BJ (cell line): ENCODE measurements at places on chromosomes 3 and 15.

GRCh38 chr3:98691897-98692296 is 71.2 kb upstream of the ST3GAL6 start:
- DNase-seq = no peak

- no peak for DNase-seq
Observed at GRCh38 chr3:127238602-127239001, 45.7 kb downstream of the PRR23E start.

DNA sequence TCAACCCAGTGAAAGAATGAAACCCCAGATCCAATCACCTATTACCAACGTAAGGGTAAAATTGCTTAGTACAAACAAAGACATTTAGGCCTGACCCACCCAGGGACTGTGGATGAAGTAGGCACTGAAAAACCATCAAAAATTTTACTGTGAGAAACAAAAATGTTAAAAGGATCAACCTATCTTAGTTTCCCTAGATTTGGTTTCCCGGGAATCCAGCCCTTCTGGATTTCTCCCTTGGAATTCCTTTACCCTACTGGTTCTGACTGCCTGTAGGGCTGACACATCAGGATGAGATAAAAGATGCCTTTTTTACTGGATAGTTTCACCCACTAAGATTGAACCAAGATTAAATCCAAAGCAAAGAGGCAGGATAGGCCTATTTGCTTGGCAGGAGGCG is 102.7 kb downstream of the SCAPER start:
- no peak for DNase-seq

GRCh38 chr3:197468866-197469382 is 86.8 kb downstream of the BDH1 start:
- DNase-seq = no peak

DNA sequence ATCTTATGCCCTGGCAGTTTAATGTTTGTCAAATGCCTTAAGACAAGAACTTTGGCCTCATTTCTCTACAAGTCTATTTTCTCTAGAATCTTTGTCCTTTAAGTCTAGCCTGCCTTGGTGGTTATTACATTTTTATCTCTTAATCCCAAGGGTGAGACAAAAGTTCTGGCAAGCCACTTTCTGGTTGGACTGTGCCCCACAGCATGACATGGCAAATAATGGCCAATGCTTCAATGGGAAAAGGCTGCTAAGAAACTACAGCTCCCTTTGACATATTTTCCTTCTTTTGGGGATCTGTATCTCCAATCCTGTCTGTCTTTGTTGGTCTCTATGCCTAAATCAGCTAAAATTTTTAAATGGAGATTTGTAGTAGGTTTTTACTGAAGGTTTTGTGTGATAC is 181.6 kb upstream of the MBNL1 start:
- no peak for DNase-seq

DNA sequence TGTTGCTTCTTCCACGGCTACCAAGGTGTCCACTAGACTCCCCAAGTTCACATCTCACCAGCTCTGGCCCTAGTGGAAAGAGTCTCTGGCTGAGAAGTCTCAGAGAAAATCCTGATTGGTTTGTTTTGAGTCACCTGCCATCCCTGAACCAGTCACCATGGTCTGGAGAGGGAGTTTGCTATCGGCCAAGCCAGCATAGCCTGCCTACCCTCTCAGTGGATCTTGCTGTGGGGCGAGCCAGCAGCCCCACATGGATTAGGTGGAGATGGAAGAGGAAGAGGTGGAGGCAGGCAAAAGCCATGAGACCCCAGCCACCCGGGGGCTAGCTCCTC is 48.1 kb upstream of the FLNB start:
- no peak for DNase-seq

DNA sequence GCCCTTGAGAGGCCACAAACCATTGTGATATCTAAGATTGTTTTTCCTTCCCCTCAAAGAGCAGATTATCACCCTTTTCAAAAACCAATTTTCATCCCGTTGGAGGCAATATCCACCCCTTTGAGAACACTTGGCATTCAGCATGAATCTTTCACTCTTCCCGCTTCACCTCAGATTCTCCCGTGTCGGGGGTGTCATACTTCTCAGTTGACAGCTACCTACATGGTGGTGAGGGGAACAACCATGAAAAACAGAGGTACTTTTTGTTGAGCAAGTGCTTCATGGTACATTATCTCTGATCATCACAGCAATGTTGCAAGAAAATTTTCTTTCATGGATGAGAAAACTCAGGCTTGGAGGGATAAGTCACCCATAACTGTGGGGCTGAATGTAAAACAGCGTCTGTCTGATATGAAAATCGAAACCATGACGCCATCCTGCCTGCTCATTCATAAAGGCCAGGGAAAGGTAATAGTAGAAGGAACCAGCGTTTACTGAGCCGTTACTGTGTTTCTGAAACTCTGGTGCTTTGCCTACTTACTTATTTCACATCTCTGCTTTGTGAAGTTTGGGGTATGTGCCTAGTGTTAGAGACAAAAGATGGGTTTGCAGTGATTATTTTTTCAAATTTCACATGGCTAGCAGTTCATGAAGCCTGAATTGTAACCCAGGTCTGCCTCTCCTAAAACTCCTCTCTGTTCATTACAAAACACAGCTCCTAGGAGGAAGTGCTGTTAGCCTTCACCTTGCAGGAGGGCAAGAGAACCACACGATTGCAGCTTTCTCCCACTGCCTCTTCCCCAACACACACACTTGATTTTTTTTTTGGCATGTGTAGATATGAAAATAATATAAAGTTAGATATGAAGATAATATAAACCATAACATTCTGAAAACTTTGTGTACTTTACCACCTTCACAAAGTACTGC is 35.4 kb downstream of the SV2B start:
- DNase-seq = no peak

DNA sequence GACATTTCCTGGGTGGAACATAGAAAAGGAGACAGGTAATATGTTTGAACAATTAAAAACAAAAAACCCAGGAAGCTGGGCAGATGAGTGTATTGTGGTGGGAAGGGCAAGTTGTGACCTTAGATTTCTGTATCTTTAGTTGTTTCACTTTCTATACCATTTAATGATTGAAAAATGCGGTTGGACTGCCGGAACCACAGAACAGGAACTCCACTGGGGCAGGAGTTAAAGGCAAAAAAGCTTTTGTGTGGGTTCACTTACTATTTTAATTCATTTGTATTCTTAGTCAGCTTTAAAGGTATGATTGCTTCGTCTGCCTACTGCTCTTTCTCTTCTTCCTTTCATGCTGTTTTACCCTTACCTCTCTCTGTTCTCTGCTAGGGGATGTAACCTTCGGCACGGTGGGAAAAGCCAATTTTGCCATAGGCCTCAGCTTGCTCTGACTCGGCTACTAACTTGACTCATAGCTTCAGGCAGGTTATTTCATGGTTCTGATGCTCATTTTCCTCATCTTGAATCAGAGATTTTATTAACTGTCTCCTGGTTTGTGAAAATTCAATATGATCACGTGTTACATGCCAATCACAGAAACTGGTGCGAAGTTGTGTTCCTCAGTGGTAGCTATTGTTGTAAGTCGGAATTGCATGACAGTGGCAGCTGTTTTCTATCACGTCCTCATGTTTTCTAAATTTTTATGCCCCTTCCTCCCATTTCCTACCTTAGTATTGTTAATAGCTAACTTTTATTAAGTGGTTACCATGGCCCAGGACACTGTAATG is 1.6 kb upstream of the MCTP2 start:
- no peak for DNase-seq

DNA sequence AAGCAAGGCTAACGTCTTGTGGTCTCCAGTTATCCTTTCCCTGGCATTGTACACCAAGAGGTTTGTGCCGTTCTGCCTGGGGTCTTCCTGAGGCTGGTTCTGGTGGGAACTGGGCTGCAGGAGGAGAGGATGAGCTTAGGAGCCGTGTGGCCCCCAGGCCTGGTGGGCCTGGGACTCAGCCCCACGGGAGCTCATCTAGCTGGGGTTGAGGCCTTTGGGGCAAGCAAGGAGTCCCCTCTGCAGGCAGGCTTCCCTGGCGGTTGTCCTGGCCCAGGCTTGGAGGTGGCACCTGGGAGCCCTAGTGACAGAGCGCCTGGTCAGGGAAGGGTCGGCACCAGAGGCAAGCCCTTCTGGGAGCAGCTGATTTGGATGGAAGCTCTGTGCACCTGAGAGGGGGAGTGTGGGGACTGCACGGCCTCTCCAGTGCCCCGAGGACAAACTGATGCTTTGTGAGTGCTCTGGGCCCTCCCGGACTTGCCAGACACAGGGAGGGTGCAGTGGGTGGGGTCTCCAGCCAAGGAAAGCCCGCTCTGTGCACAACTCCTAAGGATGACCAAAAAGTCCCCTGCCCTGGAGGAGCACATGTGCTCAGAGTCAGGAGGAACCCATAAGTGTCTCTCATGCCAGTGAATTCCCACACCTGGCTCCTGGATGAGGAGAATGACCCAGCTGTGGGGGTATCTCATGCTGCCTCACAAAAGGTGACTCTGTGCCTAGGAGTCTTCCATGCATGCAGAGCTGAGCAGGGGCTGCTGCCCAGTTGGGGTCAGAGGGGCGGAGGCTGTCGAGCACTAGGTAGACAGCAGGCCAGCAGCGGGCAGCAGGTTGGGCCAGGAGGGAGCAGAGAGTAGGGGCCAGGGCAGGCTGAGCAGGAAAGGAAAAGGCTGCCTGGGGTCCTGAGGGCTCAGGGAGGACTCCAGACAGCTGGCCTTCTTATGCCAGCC is 2.7 kb downstream of the PAK6 start:
- DNase-seq = no peak

DNA sequence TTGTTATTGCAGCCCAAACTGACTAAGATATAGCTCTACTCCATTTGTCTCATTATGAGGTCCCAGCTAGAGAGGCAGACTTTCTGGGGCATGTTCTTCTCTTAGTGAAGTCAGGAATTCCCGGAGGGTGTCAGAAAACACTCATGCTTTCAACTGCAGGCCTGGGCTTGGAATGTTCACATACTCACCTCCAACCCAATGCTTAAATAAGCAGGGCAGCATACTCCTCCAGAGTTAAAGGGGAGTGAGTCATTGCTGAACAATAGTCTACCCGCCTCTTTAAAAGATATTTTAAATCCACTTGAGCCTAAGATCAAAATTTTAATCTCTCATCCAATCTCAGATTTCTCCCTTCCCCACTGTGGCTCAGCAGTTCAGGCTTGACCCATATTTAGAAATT is 167.8 kb upstream of the DPH6 start:
- no peak for DNase-seq

GRCh38 chr3:108036984-108037741 is 53.7 kb downstream of the CD47 start:
- peak; percentile 27 for DNase-seq

DNA sequence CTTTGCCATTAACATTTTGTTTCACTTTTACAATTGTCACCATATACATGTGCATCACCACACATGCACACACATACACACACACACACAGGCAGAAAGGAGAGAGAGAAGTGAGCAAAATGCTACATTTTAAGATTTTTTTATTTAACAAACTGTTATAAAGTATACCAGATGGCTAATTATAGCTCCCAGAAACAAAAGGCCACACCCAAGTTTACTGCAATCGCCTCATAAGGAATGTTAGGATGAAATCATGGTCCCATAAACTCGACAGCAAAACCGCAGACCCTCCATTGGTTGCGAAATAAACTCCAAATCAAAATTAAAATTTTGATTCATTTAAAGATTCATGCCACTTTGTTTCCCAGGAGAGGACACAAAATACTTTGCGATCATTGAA is 16.1 kb upstream of the C15orf61 start:
- peak; percentile 63 for DNase-seq

DNA sequence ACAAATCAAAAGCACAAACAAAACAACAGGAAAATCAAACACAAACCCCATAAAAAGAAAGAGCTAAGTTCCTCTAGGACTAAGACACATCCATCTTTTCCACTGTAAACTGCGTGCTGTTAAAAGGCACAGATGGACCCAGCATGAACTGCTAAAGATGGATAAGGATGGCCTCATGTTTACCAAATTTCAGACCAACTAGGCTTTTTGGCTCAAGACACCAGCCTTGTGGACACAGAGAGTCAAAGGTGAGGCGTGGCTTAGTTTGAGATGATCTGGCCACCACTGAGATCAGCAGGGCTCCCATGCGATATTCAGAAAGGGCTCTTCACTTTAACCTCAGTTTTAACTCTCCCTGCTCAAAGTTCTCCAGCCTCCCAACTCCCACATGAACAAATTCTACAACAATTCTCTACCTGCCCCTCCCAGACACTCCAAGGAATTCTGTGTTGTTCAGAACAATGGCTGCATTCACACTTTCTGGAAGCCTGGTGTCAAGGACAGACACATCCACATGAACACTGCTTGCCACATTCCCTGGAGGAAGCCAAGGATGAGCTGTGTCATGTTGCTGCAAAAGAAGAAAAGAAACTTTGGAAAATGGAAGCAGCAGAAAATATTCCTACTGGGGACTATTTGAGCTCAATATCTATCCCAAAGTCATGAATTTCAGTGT is 198.4 kb upstream of the LRRN1 start:
- no peak for DNase-seq

DNA sequence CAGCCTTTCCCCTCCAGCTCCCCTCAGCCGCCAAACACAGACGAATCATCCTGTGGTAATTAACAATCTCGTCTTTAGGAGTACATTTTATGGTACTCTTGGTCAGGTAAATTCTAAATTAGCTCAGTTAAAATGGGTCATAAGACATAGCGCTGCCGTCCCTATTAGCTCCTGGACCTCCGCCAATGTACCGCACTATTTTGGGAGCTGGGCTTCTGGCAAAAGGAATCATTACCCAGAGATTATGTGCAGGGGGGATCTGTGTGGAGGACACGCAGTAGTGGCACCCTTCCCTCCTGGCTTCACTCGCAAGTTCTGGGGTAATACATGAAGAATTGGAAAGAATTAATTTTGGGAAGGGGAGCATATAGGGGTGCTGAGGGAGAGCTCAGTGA is 68.6 kb upstream of the ONECUT1 start:
- no peak for DNase-seq

GRCh38 chr3:112670824-112671223 is 29.9 kb upstream of the CCDC80 start:
- DNase-seq = no peak

DNA sequence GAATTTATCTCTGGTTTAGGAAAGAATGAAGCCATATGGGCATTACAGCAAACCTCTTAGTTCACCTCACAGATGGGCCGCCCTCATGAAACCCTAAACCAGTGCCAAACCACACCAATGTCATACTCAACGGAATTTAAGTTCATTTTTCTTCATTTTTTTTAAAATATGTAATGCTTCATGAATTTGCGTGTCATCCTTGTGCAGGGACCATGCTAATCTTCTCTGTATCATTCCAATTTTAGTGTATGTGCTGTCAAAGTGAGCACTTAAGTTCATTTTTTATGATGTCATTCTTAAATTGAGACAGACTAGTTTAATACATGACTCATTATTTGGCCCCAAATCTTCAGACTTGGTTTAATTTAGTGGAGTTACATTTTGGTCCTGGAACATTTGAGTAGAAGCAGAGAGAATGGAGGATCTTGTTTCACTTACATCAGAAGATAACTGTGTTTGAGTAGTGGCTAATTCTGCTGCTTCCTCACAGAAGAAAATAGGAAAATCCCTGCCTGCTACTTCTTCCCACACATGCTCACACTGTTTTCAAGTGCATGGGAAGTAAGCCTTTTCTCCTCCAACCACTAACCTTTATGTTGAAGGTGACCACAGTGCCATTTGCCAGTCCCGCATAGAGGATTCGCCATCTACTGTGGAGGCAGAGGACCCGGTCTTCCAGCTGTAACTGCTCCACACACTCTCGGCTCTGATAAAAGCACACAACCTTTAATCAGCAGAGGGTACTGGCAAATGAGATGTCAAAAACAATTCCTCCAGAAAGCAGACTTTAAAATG is 63.3 kb downstream of the ZNF106 start:
- peak; percentile 96 for DNase-seq

GRCh38 chr3:192831111-192831644 is 86.5 kb downstream of the MB21D2 start:
- DNase-seq = no peak
